ENCODE measurements at places on chromosomes 4 and X.

GRCh38 chr4:56186808-56187523 is 200.3 kb downstream of the AASDH start:
- no peak for DNase-seq

DNA sequence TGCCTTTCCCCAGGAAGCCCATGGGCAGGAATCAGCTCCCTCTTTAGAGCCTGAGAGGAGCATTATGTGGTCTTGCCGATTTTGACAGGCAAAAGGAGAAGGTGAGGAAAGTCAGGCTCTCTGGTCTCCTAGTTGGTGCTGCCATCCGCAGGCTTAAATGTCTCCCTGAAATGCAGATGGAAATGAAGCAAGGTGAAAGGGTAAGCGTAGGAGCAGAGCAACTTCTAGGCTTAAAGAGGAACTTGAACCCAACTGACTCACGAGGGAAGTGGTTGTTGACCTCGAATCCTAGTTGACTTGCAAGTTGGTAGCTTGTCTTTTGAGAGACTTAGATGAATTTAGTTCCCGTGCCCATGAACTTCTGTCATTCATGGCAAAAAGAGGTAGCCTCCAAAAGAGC is 205.9 kb downstream of the PTTG2 start:
- DNase-seq: no peak

GRCh38 chr4:182555997-182556418 is 312.8 kb downstream of the TENM3 start:
- no peak for DNase-seq

DNA sequence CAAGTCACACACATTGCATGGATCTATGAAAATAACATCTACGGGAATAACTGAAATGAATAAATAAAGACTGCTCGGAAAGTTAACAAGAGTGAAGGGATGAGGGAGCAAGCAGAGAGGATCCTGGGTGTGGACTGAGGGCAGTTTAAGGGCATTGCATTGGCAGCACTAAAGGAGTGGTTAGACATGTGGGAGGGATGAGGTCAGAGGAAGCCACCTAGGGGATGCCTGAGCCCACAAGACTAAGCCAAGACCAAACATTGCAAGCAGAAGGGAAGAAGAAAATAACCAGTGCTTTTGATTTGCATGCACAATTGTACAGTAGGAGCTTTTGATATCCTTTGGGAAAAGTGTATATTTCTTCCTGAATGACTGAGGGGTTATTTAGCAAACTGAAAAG is 106.1 kb downstream of the MSL3 start:
- no peak for DNase-seq

GRCh38 chrX:148629434-148629833 is 129.0 kb downstream of the AFF2 start:
- DNase-seq: no peak

Data from T-helper 1 cell (primary cell).